Ureter (tissue), 1 donor: ENCODE measurements at places on chromosomes 2 and 18. TPM values are rescaled to one million over a fixed set of nuclear protein-coding genes. Genes with fewer than 3 reads are reported as not detected.

Gene GPBAR1
- total RNA-seq = 1.5 TPM

Gene STARD6
- total RNA-seq = not detected

Gene RAB17
- 24.2 TPM for total RNA-seq

Gene RETSAT
- 39.6 TPM for total RNA-seq

DNA sequence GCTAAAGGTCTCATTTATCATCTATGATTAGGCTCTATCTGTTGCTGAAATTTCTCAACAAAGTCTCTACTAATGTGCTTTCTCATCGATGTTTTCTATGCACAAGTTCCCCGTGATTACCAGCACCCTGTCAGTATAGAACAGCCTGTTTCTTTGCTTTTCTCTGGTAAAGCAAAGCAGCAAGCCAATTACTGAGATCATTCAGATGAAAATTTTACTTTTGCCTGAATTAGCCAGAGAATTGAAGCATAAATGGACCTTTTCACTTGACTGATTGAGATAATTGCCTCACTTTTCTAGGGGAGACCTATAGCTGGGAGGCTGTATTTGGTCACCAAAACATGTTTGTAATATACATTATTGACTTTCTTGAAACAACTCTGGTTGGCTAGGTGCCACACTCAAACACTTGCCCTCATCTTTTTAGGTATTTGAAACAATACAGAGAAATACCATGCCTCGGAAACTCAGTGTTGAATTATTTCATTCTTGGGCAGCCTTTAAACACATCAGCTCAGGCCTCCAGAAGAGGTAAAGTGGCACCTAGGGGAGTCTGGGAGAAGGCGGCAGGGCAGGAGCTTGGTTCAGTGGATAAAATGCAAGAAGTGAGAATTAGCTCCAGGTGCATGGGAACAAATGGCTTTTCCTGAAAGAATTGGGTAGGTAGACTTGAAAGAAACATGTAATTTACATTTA is 96.2 kb downstream of the GALNT3 start:
- DNase-seq = no peak

DNA sequence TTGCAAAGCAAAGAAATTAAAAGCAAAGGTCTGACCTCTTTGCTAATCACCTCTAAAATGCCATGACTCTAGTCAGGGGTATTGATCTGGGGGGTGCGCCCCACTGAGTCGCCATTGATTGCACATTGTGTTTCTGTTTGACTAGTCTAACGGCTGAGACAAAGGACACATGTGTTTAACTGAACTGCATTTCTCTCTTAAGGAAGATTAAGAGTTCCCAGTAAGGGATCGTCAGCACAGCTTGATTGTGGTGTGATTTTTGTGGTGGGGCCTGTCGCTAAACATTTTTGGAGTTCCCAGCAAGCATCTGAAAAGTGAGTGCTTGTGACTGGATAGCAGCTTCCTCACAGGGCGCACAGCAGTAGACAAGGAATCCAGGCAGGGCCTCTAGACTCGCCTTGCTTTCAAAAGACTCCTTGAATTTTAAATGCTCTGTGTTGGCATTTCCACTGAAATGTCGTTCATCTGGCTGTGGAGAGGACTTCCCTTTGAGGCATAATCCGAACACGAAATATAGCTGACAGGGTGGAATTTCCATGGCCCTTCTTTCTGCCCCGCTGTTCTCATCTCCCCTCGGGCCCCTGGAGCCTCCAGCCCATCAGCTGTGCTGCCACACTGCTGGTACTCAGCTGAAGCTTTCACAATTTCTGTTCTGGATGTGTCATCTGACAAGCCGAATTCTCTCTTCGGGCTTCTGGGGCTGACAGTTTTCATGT is 126.3 kb downstream of the FAM168B start:
- no peak for DNase-seq

DNA sequence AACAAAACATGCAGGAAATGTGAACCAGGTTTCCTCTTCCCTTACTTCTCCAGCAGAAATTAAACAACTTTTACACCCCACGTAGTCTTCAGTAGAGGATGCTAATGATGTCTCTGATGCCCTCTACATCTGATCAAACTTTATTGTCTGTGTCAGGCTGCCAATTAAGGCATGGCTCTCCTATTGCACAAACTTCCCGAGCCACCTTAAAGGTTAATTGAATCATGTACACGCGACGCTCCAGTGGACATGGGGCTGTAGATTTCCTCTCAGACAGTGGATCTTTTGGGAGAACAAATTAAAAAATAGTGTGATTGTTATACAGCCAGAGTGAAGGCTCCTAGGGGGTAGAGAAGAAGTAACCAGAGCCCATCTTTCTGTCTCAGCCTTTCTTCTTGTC is 301.6 kb downstream of the SMAD2 start:
- no peak for DNase-seq

DNA sequence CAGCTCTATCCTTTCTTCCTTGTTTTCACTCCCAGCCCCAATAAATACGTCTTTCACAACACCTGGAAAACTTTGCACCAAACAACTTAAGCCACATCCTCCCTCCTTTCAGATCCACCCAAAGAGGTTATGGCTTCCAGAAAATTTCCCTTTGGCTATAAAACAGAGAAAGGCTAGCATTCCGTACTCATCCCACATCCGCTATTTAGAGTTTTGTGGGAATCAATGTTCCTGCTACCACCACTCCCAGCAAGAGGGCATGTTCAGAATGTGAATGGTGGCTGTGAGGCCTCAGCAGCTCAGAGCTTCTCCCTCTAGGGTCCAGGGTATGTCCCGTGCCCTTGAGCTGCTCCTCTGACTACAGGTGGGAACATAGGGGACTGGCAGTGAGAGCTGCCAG is 214.6 kb downstream of the NCK2 start:
- DNase-seq = no peak

GRCh38 chr2:24919506-24920097 is 435 bp downstream of the ADCY3 start:
- no peak for DNase-seq

DNA sequence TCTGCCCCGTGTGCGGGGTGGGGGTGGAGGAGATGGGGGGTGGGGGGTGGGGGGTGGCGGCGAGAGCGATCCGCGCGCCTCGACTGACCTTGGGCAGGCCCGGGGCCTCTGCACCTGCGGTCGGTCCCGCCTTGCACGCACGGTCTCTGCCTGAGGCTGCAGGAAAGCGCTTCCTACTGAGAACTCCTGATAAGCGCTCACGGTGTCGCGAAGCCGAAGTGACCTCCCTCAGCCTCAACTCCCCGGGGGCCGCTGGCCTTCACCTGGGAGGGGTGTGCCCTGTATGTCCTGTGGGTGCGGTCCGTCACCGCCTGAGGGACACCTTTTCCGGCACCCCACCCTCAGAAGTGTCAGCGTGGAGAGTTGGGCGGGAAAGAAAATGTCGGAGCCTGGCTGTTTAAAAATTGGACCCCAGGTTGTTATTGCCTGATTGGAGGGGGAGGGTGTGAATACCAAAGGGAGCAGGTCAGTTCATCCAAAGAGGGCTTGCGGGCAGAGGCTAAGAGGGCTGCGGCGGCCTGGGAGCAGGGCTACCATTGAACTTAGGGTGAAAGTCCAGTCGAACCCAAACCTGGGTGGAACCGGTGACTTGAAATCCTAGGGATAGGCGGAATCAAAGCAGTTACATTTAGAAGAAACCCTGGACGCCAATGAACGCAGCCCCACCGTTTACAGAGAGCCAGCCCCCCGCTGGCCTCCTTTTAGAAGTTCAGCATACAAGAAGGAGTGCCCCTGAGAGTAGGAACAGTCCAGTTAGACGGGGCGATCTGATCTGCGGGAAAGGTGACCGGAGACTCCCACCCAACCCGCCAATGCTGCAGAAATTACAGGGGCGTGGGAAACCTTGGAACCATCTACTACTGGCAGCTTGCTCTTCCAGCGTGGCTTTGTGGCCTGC is 1.2 kb downstream of the MAL start:
- DNase-seq = no peak

- DNase-seq = no peak
Observed at GRCh38 chr2:214987261-214987660, 151.2 kb downstream of the ABCA12 start.

DNA sequence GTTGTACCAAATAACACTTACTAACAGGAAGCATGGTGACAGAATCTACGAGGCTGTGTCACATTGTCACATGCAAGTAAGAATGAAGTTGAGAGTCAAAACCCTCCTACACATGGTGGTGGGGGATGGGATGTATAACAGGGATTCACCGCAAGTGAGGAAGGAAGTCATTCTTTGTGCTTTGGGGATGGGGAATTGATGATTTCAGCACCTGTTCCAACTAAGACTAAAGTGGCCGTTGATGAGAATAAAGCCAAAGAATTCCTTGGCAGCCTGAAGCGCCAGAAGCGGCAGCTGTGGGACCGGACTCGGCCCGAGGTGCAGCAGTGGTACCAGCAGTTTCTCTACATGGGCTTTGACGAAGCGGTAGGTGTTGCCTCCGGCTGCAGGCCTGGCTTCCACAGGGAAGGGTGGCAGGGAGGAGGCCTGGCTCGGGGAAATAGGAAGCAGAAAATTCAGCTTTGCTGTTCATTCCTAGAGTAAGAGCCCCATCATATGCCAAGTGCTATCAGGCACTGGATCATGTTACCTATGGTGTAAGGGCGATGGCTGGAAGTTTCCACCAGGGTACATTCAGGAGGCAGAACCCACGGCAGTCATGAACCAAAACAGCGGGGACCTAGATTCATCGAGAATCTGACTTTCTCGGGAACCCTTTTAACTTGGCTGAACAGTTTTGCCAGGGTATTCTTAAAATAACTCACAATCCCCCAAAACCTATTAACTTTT is 120.3 kb downstream of the UXS1 start:
- no peak for DNase-seq

DNA sequence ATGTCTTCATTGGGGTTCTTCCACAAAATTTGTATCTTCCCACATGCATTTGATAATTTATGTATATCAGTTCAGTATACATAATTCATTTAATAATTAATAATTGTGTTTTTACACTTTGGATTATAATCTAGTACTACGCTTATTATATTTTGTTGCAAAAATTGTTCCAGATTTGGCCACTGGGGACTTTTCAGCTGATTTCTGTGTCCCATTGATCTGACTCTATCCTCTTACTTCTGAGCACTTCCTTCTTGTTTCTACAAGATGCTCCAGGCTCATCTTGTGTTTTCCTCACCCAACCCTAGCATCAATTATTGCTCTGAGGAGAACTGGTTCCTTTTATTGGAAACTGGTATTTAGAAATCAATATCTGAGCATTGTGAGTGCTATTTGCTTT is 215.3 kb upstream of the CDH19 start:
- no peak for DNase-seq

DNA sequence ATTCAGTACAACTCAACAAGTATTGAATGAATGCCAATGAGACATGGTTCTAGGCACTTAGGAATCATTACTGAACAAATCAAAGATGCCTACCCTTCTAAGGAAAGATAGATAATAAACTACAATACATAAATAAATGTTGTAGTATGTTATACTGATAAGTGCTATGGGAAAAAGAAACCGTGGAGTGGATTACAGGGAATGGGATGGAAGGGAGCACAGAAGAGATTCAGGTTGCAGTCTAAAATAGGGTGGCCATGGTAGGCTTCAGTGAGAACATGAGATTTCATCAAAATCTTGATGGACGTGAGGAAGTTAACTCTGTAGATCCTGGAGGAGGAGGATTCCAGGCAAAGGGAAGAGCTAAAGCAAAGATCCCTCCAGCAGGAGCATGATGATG is 17.9 kb upstream of the CREB1 start:
- DNase-seq = no peak

DNA sequence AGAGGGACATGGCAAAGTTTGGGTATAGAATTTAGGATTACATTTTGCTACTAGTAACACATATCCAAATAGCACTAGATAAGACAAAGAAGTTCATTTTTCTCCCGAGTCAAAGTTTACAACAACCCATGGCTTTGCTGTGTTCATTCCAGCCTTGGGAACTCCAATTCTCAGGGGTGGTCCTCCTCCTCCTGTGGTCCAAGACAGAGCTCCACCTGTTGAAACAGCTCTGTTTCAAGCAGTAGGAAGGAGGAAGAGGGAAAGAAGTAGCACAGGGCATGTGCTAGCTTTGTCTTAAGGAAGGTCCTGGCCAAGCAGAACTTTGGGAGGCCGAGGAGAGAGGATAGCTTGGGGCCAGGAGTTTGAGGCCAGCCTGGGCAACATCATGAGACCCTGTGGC is 113.8 kb upstream of the SIX2 start:
- no peak for DNase-seq

DNA sequence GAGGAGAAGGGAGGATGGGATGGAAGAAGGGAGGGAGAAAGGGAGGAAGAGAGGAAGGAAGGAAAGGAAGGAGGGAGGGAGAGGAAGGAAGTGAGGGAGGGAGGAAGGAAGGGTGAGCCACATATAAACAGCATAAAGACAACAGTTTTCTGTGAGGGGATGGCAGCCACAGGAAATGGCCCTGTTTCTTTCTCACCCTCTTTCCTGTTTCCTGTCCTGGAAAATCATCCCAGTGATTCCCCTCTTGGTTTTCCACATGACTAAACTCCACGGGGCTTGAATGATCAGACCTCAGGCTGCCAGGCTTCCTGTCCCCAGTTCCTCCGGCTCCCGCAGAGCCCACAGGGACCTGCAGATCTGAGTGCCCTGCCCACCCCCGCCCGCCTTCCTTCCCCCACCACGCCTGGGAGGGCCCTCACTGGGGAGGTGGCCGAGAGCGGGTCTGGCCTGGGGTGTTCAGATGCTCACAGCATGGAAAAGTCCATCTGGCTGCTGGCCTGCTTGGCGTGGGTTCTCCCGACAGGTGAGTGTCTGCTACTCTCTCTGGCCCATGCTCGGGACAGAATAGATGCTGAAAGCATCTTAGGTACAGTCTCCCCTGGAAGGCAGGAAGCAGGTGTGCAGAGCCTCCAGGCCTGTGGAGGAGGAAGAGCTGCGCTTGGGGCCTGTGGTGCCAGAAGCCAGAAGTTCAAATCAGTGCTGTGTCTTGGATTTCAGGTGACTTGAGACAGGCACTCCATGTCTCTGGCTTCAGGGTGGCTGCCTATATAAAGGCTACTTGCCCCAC is at the start of gene SIGLEC15:
TSS of gene SIGLEC15 (plus strand) at position 418 of the 787 bp plus-strand sequence. CDS start at position 472, 54 bp downstream.
- peak; percentile 39 for DNase-seq

DNA sequence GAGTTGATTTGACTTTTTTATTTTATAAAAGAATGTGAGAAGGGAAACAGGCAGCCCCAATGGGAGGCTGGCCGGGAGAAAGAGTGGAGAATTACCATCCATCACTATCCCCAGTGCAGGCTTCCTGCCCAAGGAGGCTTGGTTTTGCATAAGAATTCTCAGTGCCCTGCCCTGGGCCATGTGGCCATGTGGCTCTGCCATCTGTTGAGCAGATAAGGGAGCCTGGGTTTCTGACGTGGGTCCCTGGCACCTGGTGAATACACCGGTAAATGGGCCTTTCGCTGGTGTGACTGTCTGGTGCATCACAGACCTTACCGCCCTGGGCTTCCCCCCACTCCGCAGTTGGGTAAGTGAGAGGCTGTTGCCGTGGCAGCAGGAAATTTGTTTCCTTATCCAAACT is 54.5 kb upstream of the TMEM163 start:
- DNase-seq = no peak

DNA sequence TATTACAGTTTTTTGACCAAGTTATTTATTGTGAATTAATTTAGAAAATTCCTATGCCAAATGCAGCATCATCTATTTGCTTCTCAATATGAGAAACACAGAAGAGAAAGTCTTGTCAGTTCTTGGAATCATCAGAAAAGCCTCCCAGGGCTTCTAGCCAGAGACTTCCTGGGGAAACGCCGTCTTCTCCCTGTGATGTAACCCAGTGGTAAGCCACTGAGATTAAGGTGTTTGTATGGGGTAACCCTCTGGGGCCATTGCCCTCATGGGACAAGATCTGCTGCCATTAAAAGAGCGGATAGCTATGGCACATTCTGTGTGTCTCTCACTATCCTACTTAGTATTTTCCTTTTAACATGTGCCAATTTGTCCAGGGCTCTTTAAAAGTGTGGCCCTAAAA is 28.0 kb downstream of the ANKRD29 start:
- DNase-seq = no peak
